Hippocampal formation (tissue), 2 donors: ENCODE measurements at places on chromosomes 2 and 18.

DNA sequence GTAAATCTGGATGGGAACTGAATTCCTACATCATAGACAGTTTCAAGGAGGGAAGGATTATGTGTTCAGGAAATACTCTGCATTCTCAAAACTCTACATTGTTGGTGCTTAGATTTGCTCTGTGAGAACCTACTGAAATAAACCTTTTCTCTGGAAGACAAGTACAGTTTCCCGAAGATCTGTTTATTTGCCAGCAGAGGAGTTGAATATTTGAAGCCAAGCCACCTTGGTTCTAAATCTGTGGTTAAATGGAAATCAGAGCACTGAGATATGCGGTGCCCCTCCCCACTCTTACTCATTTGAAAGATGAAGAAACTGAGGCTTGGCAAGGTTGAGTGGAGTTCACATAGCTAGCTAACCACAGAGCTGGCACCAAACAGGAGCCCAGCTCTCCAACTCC, 146.3 kb upstream of the CTAGE1 start:
- DNase-seq = no peak

- DNase-seq = no peak
These were observed 40.8 kb upstream of the PTMA start for GRCh38 chr2:231667496-231667895.

DNA sequence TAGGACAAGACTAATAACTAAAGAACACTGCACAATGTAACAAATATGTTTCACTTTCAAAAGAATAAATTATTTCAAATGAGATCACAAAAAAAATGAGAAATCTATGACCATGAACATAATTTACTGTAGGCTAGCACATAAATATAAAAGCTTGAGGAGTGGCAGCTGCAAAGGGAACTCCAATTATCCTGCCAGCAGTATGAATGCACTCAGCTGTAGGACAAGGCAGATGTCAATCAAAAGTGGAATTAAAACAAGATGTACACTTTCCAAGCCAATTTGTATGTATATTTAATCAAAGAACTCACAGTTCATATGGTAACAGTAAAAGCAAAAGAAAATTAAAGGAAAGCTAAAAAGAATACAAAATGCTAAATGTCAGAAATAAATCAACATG, 76.6 kb upstream of the NCKAP5 start:
- DNase-seq = no peak

DNA sequence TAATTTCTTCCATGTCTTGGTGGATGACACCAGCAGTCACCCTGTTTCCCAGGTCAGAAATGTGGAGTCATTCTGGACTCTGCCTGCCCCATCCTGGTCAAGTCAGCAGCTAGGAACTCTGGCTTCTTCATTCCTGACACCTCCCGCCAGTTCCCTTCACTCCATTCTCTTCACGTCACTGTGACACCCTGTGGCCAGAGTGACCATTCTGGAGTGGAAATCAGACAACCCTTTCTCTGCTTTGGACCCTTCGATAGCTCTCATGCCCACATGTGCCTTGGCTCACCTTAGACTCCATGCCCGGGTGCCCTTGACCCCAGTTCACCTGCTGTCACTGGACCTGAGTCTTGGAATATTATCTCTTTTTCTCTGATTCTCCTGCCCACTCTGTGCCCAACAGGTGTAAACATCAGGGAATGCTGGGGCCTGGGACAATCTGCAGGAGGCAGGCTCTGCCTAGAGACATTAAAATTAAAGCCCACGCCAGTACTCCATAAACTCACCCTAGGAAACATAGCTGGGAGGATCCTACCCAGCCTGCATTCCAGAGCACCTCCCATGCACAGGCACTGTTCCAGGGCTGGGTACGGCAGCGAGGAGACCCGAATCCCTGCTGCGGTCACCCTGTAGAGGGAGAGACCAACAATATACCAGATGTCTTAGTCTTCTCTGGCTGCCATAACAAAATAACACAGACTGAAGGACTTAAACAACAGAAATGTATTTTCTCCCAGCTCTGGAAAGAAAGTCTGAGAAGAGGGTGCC, 41.1 kb upstream of the FAHD2A start:
- no peak for DNase-seq

- DNase-seq = no peak
These were observed 17.1 kb upstream of the NFE2L2 start for GRCh38 chr2:177281400-177282180.

- DNase-seq = no peak
These were observed 92.4 kb upstream of the LCLAT1 start for GRCh38 chr2:30354621-30355020.

DNA sequence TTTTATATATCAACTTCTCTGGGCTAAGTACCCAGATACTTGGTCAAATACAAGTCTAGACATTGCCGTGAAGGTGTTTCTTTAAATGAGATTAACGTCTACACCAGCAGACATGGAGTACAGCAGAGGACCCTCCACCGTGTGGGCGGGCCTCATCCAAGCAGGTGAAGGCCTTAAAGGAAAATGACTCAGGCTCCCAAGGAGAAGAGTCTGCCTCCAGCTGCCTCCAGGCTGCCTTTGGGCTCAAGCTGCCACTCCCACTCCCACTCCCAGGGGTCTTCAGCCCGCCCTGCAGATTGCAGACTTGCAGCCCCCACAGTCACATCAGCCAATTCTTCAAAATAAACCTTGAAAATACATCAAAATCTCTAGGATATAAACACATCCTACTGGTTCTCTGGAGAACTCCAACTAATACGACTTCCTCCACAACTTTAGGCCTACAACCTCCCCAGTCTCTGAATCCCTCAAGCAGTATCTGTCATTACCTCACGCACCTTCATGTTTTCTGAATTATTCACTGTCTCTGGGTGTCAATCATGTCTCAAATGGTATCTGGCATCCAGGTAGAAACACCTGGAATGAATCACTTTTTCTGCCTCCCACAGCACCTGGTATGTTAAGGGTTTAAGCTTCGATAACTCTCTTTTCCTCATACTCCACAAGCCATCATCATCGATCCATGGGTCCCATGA, 6.9 kb downstream of the ITGB1BP1 start:
- no peak for DNase-seq

- no peak for DNase-seq
These were observed 239.8 kb downstream of the SEPTIN10 start for GRCh38 chr2:109373791-109374547.

GRCh38 chr2:217183471-217183870, 323.6 kb upstream of the TNP1 start:
- no peak for DNase-seq

- peak; percentile 43 for DNase-seq
These were observed 12.2 kb upstream of the ME2 start for GRCh38 chr18:50866765-50867164.

GRCh38 chr2:64122358-64122757, 21.9 kb downstream of the PELI1 start:
- no peak for DNase-seq

DNA sequence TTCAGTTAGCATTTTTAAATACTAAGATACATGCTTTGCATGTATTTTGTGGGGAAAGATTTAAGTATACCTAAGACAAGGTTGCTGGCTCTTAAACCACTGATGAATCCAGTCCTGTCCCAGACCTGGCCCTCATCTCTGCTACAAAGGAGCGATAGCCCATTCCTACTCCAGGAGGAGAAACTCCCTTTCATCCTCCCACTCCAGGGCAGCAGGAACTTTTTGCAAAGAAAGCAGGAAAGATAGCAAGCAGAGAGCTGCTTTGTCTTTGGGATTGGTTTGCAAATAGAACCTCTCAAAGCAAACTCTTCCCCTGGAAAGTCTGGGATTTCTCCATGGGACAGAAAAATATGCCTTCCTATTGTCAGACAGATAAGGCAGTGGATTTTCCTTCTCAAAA, 43.6 kb upstream of the COPS8 start:
- DNase-seq = no peak

- DNase-seq = no peak
These were observed 228.7 kb downstream of the HAUS1 start for GRCh38 chr18:46332921-46333341.

DNA sequence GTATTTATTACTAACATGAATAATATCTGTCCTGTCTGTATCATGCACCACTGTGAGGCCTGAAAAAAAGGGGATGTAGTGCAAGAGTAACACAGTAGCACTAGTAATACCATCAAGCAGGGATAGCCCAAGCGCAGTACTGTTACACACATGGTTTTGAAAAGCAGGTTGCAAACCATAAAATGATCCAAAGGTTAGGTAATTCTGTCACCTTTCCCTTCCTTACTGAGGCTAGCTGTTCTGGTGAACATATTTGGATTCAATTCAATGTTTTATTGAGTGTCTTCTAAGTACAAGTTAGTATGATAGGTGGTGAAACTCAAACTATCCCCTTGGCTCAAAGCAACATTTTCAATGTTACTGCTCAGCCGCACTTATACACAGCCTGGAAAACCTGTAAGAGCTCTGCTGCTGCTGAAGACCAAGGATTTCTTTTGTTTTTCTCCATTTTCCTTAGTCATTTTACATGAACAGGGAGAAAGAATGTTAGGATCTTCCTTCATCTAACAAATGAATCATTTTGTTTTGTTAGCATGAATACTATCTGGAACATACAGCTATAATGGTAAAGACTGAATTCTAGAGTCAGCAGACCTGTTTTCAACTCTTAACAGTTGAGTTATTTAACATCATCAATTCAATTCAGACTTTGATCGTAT, 102.5 kb upstream of the ITPRID2 start:
- no peak for DNase-seq

GRCh38 chr18:77323640-77324299, 74.1 kb downstream of the GALR1 start:
- DNase-seq = no peak

GRCh38 chr18:35153609-35154272, 87.1 kb upstream of the ZNF397 start:
- no peak for DNase-seq

DNA sequence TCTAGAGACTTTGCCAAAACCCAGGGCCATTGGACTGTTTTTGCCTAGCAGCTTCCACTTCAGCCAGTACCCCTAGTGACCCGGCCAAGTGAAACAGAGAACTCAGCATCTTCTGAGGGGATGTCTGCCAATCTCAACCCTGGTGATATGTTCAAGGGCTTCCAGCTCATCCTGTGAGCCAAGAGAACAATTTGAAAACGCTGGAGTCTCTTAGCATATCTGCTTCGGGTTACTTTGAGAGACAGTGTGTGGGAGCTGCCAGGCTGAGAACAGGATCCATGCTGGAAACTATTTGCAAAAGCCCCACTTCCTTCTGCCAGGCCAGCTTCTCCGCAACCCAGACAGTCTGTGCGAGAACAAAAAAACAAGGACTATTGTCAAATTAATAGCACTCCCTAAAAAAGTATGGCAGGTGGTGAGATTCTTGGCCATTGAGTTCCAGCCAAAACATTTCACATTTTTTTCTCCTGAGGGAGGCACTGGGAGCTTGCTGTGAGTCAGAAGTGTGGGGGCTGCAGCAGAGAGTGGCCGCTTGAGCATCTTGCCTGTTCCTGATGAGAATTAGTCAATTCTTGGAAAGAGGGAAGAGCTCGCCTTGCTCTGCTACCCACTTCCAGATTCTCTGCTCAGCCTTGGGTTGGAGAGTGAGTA, 395.6 kb upstream of the TRIB2 start:
- DNase-seq = peak; percentile 57

- no peak for DNase-seq
These were observed 369.8 kb upstream of the SOX11 start for GRCh38 chr2:5322396-5322795.

GRCh38 chr2:241038374-241039180, 40.2 kb downstream of the SNED1 start:
- no peak for DNase-seq

DNA sequence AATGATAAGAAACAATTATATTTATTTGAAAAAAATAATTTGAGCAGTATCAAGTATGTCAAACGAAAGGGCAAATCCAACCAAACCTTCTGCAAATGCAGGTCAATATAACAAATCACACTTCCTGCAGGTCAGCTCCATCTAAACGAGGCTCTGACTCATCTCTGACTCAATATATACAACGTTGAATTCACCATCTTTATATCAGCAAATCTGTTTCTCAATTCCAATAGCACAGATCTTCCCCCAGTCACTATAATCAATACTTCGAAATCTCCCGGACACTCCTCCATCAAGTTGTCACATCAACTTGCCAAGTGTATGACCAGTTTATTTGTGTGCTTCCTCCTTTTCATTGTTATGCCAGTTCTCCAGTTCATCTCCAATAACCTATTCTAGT, 388.9 kb downstream of the ZEB2 start:
- DNase-seq = no peak

DNA sequence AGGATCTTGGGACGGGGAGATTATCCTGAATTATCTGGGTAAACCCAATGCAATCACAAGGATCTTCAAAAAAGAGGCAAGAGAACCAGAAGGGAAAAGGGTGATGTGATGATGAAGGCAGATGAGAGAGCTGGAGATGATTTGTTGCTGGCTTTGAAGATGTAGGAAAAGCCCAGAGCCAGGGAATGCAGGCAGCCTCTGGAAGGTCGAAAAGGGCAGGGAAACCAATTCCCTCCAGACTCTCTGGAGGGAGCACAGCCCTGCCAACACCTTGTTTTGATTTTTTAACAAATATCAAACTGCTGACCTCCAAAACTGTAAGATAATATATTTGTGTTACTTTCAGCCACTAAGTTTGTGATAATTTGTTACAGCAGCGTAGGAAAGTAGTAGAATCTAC, 48.9 kb upstream of the IL1R2 start:
- no peak for DNase-seq

DNA sequence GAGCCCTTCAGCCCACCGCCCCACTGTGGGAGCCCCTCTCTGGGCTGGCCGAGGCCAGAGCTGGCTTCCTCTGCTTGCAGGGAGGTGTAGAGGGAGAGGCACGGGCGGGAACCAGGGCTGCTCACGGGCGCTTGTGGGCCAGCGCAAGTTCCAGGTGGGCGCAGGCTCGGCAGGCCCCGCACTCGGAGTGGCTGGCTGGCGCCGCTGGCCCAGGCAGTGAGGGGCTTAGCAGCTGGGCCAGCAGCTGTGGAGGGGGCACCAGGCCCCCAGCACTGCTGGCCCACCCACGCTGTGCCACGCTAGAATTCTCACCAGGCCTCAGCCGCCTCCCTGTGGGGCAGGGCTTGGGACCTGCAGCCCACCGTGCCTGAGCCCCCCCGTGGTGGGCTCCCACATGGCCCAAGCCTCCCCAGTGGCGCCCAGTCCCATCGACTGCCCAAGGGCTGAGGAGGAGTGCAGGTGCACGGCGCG, 45.2 kb downstream of the SLC5A7 start:
- no peak for DNase-seq

GRCh38 chr2:176291809-176292283, 22.6 kb downstream of the MTX2 start:
- DNase-seq = no peak

- no peak for DNase-seq
These were observed 18.4 kb upstream of the PRLH start for GRCh38 chr2:237547841-237548416.

DNA sequence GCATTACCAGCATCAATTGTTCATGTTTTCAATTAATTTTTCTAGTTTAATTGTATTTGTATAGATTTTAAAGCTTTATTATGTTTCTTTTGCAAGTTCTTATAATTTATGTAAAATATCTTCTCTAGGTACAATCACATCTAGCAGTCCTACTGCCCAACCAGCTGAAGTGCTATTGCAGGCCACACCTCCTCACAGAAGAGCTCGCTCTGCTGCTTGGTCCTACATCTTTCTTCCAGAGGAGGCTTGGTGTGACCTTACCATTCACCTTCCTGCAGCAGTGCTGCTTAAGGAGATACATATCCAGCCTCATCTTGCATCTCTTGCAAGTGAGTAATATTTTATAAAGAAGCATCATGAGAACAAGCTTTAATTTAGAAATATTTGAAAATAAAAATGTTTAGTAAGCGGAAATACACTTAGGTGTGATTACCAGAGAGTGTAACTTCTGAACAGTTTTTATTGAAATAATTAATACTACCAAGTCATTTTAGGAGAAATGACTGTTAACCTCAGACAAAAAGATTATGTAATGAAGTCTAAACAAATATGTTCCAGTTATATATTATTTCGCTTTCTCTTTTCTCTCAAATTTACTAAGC, 122.9 kb upstream of the TTC27 start:
- DNase-seq = no peak
